ENCODE measurements at places on chromosomes 7 and 10.

- no peak for DNase-seq
These were observed 220.0 kb upstream of the KCND2 start for GRCh38 chr7:120052884-120053382.

DNA sequence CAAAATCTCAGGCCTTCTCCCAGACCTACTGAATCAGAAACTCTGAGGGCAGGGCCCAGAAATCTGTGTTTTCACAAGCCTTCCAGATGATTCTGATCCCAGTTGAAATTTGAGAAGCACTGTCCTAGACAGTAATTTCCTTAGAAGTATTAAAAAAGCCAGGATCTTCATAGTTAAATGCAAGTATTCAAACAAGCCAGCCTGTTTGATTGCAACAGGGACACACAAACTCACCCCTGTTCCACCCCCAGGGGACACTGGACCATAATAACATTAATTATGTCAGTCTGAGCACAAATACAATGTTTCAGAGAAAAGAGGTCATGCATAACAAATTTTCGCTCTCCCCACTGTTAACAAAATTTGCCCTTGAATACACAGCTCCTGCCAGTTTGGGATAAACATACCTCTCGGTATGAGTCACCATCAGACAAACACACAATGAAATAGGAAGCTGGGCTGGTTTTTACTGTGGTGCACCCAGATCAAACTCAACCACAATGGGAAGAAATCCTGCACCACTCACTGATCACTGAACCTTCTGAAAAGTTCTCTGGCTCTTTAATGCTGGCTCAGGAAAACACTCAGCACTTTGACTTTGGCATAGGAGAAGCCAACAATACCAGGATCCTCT is 34.3 kb downstream of the ABLIM1 start:
- no peak for DNase-seq

DNA sequence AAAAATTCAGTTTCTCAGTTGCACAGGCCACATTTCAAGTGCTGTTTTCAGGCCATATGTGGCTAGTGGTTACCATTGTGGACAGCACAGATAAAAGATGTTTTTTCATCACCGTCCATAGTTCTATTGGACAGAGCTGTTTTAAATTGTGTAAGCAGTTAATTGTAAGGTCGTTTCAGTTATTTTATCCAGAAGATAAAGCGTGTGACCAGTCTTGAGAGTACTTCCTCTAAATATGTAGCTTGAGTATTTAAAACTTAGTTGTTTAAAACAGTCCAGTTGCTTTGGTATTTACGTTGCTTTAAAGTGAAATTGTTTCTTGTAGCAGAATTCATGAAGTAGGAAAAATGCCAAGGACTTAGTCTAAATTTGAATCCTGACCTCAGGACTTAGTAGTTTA is 66.9 kb downstream of the ZNRF2 start:
- DNase-seq: no peak

DNA sequence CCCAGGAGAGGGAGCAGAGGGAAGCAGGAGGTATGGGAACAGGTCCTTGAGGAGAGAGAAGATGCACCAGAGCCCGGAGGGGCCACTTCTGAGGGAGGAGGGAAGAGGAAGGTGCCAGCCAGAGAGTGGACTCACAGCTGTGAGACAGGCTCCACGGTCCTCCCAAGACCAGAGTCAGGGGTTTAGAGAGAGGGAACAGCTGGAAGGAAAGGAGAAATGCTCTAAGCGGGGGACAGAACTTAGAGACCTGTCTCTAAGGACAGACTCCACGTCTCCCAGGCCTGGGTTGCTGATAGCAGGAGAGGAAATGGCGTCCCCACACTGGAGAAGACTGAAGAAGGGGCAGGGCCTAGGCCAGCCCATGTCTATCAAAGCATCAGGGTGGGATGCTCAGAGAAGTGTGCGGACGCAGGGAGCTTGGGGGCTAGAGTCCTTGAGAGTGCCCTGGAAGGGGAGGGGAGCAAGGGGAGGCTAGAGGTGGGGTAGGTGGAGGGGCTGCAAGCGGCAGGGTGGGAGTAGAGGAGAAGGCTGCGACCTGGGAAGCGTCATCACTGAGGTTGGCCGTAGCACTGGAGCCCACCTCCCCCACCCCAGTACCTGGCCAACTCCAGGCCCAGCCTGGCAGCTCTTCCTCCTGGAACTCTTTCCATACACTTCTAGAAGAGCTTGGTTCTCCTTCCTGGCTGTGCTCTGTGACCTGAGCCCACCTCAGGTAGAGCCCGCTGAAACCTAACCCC is 25.6 kb upstream of the GRID1 start:
- no peak for DNase-seq

GRCh38 chr7:50782375-50783208 is at the start of gene GRB10:
TSS of gene GRB10 (minus strand) at chr7:50782896. CDS start at chr7:50732322, 50,574 bp downstream.
- DNase-seq: peak; percentile 34

- no peak for DNase-seq
These were observed 18.4 kb upstream of the GIMAP8 start for GRCh38 chr7:150431839-150432658.

DNA sequence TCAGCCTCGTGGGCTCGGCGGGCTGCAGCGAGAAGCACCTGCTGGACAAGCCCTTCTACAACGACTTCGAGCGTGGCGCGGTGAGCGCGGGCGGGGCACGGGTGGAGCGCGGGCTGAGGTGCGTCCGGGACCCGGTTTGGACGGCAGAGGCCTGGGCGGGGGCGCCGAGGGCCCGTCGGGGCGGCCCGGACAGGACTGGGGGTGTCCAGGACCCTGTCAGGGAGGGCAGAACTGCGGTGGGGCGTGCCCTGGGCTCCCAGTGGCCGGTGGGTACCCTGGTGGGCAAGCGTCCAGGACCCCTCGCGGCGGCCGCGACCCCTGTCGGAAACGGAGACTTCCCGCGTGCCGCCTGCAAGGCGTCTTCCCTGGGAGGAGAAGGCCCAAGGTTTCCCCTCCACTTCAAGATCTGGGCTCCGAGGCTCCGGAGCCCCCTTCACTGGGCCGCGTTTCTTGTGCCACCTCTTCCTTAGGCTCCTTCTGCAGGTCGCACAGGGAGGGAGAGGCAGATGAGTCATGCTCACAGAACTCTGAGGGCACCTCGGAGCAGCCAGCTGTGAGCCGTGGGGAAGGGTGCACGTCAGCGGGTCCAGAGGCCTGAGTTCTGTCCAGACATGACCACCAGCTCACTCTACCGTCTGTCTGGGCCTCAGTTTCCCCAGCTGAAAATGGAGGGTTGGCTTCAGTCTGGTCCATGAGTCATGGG is 485 bp downstream of the ALOX5 start:
- peak; percentile 34 for DNase-seq

- DNase-seq: no peak
These were observed 52.6 kb upstream of the BET1 start for GRCh38 chr7:94056796-94057207.

GRCh38 chr10:15813415-15813814 is 46.9 kb downstream of the MINDY3 start:
- DNase-seq: no peak

- DNase-seq: no peak
These were observed 182.2 kb upstream of the AOAH start for GRCh38 chr7:36906448-36906847.

DNA sequence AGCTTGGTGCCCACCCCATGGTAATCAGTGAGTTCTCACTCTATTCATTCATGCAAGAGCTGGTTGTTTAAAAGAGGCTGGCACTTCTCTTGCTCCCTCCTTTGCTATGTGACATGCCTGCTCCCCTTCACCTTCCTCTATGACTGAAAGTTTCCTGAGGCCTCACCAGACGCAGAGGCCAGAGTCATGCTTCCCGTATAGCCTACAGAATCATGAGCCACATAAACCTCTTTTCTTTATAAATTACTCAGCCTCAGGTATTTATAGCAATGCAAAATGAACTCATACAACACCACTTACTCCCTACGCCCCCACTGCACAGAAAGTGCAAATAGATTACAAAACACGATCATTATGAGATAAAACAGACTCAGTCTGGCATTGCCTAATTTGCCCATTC is 39.0 kb downstream of the SEC61G start:
- no peak for DNase-seq

DNA sequence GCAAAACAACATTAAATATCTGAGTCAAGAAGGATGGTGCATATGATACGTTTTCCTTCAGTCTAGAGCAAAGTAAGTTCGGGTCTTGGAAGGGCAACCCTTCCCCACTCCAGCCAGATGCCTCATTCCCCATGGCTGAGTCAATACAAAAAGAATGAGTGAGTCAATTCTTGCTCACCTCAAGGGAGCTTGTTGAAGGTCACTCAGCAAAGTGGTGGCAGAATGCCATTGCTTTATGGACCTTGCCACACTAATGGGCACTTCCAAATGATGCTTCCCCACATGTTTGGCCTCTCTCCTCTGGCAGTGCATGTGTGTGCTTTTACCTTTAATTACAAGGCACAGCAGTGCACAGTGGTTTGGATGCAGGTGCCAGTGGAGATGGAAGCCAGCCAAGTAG is 296.5 kb downstream of the SORCS3 start:
- DNase-seq: no peak

DNA sequence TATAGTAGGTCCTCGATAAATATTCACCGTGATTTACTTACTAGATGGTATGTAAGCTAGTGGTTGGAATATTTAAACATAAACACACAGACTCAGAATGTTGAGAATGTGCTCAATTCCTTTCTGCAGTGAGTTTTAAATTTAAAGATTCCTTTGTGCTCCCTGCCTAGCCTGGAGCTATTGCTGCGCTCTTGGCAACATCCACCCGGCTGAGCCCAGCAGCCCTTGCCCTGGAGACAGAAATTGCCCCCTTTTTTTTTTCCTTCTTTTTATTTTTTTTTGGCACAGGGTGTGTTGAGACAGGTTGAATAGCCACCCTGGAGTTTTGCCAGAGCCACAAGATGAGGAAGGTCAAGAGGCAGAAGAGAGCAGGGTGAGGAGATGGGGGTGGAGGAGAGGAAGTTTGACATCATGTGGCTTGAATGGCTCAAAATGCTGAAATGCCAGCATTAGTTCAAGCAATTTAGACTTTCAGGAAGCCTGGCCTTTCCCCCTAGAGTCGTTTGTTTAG is 180.8 kb downstream of the PRKCQ start:
- DNase-seq: peak; percentile 27

- DNase-seq: no peak
These were observed 6.9 kb upstream of the BAG3 start for GRCh38 chr10:119644205-119644814.

- DNase-seq: no peak
These were observed 49.4 kb upstream of the ARL4A start for GRCh38 chr7:12637819-12638592.

- DNase-seq: no peak
These were observed at the start of gene ASB15 for GRCh38 chr7:123601530-123601929. TSS of gene ASB15 (plus strand) at chr7:123601821. CDS start at chr7:123614503, 12,682 bp downstream.

DNA sequence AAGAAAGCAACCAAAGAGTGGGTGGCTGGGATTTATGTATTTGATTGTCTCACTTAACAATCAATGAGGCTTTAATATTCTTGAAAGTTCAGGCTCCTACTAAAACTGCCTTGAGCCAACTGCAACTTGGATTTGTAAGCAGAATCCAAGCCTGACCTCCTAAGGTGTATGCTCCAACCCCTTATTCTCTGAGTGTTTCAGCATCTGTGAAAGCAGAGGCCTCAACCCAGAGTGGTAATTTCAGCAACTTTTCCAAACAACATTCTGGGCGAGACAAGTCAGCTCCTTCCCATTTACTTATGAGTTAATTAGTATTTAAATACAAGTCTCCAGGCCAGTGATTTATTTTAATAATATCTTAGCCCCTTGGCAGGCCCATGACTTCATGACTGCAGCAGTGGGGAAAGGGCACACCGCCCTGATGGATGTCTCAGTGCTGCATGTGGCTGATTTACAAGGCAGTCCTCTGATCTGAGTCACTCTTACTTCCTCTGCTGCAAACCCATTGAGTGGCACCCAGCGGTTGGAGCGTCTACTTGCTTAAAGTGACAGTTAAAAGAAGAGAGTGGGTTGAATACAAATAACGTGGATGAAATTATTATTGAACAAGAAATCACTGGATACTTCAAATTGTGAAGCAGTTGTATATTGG is 209.1 kb downstream of the TRIL start:
- DNase-seq: peak; percentile 18

DNA sequence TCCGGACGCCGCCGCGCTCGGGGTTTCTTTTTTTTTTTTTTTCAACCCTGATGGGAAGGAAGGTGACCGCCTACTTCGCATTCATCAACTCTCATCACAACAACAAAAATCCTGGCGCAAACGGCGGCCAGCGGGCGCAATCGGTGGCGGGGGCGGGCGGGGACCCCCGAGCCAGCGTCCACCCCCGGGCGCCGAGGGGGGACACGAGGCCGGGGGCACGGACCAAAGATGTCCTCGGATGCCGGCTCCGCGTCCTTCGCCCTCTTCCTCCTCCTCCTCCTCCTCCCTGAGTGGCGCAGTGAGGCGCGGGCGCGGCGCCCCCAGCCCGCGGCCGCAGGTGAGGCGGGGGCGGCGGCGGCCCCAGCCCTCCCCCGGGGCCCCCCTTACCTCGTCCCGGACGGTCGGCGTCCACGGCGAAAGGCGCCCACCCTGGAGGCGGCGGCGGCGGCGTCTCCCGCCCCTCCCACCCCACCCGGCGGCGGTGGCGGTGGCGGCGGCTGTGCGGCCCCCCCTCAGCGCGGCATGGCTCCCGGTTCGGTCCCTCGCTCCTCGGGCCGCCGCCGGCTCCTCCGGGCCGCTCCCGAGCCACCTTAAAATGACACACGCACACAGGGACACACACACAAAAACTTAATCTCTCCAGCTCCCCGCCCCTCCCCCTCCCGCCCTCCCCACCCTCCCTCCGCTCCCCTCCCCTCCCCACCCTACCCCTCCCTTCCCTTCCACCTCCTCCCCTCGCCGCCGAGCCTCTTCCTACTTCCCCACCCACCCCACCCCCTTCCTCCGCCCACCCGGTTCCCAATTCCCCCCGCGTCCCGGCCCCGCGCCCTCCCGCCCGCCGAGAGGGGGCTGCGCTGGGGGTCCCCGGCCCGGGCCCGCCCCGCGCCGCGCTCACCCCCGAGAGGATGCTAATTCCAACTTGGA is at the start of gene CTBP2:
Gene CTBP2 (minus strand): TSS at position 632 of the 924 bp plus-strand sequence.
- peak; percentile 64 for DNase-seq

- no peak for DNase-seq
These were observed 34.4 kb downstream of the PLEKHA8 start for GRCh38 chr7:30062587-30062986.

GRCh38 chr10:14838582-14839304 is 637 bp downstream of the HSPA14 start:
- peak; percentile 50 for DNase-seq

DNA sequence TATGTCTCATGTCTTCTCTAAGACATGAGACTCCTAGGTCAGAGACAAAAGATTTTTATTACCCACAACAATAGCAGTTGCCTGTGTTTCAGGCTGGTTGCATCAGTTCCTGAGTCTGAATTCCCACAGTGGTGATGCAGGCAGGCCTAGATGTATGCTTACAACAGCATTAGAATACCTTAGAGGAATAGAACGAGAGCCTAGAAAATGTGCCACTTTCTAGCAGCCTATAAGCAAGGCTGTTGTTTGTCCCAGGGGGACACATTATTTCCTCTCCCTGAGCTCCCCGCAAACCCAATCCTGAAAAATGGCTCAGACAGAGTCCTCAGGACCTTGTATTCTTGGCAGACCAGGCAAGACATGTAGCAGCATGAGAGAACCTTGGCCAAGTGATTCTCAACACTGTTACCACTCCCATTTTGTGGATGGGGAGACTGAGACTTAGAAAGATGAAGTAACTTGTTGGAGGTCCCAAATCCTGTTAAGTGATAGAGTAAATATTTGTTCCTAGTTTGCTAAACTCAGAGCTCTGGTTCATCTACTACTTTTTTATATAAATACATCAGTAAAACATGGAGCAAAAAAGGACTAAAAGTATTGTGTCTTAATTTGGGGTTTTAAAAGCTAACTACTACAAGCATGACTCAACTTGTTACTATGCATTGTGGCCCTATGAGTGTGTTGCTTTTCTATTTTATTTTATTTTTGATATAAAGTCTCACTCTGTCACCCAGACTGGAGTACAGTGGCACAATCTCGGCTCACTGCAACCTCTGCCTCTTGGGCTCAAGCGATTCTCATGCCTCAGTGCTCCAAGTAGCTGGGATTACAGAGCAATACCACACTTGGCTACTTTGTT is 14.2 kb downstream of the VTI1A start:
- no peak for DNase-seq
